ENCODE measurements at places on chromosomes 12 and 14.

GRCh38 chr14:75279153-75279762 lies 630 bp downstream of the FOS start:
- H3K27ac ChIP-seq = peak overlapping the region; percentile 96
- peak overlapping the region; percentile 69 for H3K4me3 ChIP-seq
- no peak for DNase-seq
- no peaks in the 10 kb centered on the region for H3K27me3 ChIP-seq

DNA sequence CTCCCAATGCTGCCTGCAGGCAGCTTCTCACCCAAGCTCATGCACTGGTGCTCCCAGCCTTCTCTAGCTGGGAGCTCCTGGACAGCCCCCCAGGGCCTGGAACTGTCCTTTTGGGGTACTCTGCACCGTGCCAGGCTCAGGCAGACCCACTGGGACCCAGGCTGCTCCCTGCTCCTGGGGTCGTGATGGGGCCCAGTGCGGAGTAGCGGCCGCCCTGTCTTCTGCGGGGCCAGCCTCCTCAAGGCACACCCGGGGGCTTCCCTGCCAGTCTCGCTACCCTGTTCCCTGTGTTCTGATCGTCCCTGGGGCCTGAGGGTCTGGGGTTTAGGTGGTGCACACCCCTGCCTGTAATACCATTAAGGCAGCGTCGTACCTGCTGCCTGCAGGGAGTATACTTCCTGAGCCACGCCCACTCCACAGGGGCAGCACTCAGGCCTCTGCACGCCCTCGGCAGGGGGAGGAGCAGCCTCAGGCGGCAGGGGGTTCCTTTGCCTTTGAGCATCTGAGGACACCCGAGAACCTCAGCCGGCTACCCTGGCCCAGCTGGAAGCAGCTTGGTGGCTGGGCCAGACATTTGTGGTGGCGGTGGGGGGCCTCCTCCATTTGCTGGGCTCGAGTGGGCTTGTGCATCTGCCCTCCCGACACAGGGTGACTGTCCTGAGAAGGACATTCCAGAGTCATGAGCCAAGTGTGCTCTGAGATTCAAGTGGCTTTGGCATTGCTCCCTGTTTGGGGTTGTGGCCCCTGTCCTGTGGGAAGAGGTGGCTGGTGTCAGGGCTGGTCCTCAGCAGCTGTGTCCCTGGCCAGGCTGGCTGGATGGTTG lies 9.2 kb upstream of the CRIP2 start:
- no peak overlapping the region for H3K4me3 ChIP-seq
- H3K4me1 ChIP-seq = peaks cover 55% of the 10 kb centered on the region
- H3K27ac ChIP-seq = no peak overlapping the region
- no peak for DNase-seq
- peaks cover 41% of the 10 kb centered on the region for H3K36me3 ChIP-seq

DNA sequence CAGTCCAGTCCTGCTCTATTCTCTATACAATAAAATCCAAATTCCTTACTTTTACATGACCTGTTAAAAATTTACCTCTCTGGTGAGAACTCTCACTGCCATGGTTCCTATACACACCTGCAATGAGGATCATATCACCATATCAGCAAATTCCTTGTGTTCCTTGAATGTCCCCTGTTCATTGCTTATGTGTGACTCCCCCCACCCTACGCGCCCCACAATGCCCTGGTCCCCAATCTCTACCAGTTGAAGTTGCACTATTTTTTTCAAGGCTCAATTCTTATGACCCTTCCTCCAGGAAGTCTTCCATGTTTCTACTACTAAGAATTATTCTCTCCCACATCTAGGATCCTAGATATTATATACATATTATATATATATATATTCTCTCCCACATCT lies 82.2 kb upstream of the NEDD1 start:
- H3K27me3 ChIP-seq = no peaks in the 10 kb centered on the region
- DNase-seq = no peak
- H3K36me3 ChIP-seq = no peaks in the 10 kb centered on the region
- no peak overlapping the region for H3K27ac ChIP-seq
- H3K4me1 ChIP-seq = no peaks in the 10 kb centered on the region
- H3K4me3 ChIP-seq = no peak overlapping the region

DNA sequence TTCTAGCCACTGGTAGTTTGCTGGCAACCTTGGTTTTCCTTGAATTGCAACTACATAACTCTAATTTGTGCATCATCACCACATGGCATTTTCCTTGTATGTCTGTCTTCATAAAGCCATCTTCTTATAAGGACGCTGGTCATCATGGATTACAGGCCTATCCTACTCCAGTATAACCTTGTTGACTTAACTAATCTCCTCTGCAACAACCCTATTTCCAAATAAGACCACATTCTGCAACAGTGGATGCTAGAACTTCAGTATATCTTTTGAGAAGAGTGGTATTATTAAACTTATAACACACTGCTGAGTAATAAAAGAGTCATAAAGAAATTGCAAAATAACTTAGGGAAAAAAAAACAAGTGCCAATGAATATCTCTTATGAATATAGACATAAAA lies 511.8 kb upstream of the FOXG1 start:
- H3K4me1 ChIP-seq = no peaks in the 10 kb centered on the region
- H3K27ac ChIP-seq = no peak overlapping the region
- no peaks in the 10 kb centered on the region for H3K27me3 ChIP-seq
- H3K36me3 ChIP-seq = no peaks in the 10 kb centered on the region

- H3K27me3 ChIP-seq = no peaks in the 10 kb centered on the region
- H3K4me1 ChIP-seq = peaks cover 6% of the 10 kb centered on the region
- DNase-seq = no peak
- no peak overlapping the region for H3K4me3 ChIP-seq
- no peak overlapping the region for H3K27ac ChIP-seq
These were observed 20.1 kb upstream of the TMED10 start for GRCh38 chr14:75196468-75196867.

GRCh38 chr14:44529026-44529425 lies 21.9 kb upstream of the FSCB start:
- no peak overlapping the region for H3K4me3 ChIP-seq
- no peak for DNase-seq
- no peaks in the 10 kb centered on the region for H3K36me3 ChIP-seq
- no peaks in the 10 kb centered on the region for H3K4me1 ChIP-seq
- H3K27ac ChIP-seq = no peak overlapping the region
- no peaks in the 10 kb centered on the region for H3K27me3 ChIP-seq

DNA sequence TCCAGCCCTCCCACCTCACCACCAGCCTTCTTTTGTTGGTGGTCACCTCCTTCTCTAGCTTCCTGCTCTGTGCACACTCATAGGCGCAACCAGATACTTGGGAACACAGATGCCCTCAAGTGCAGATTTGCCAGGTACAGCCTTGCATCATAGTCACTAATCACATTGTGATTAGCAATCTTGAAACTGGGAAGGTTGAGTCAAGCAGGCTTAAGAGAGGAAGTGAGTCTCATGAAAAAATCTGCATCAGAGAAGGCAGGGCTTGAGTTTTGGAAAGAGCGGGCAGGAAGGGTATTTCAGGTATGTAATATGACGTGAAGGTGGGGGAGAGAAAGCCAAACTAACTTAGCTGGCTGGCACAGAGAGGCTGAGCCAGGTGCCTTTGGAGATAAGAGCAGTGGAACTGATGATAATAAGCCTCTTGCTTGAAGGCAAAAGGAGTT lies 2.7 kb upstream of the RABGGTA start:
- DNase-seq = no peak
- no peak overlapping the region for H3K4me3 ChIP-seq
- no peaks in the 10 kb centered on the region for H3K27me3 ChIP-seq
- peaks cover 7% of the 10 kb centered on the region for H3K36me3 ChIP-seq

DNA sequence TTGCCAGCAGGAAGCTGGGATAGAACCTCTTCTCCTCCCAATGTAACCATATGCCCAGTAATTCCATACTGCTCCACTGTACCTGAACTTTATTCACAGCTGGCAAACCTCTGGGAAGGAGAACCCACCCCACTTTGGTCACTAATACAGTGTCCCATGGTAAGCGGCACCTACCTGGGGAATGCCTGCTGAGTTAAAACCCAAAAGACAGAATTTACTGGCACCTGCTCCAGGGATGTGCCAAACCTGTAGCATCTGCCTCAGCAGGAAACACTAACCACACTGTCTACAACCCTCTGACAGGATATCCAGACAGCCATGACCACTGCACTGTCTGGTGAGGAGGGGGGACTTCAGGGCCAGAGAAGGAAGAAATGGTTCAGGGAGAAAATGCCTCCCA lies 26.6 kb downstream of the DDX24 start:
- peak; percentile 66 for DNase-seq
- H3K36me3 ChIP-seq = peaks cover 100% of the 10 kb centered on the region
- no peak overlapping the region for H3K4me3 ChIP-seq
- no peak overlapping the region for H3K27ac ChIP-seq
- H3K4me1 ChIP-seq = peaks cover 23% of the 10 kb centered on the region

DNA sequence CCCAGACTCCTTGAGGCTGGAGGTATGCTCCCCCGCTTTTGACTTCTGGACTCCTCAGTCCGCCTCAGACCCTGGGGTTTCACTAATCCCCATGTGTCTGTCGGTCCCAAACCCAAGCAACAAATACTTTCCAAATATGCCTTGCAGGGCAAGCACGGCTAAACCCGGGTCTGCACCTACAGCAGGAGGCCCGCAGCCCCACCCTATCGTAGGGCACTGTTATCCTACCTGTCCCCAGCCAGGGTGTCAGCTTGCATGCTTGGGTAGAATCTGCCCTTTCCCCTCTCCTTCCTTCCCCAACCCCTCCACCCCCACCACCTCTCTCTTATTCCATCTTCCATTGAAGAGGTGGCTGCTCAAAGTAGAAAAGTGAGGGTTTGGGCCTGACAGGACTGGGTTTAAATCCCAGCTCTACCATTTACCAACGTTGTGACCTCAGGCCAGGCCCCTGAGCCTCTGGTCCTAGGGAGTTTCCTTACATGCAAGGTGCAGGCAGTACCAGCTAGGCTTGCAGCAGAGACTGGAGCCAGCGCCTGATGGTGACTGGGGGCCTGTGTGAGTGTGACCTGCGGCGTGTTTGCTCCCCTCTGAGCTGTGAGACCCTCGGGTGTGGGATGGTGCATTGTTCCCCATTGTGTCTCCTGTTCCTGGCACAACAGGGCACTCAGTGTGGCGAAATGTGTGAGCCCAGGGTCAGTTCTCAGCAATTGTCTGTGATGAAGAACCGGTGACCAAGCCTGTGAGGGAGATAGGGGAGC lies 11.2 kb upstream of the EML1 start:
- H3K27ac ChIP-seq = no peak overlapping the region
- H3K27me3 ChIP-seq = no peaks in the 10 kb centered on the region
- DNase-seq = no peak
- H3K4me1 ChIP-seq = peaks cover 9% of the 10 kb centered on the region

- H3K27me3 ChIP-seq = peaks cover 14% of the 10 kb centered on the region
- H3K4me1 ChIP-seq = peaks cover 39% of the 10 kb centered on the region
- DNase-seq = no peak
- H3K27ac ChIP-seq = peak overlapping the region; percentile 83
- H3K4me3 ChIP-seq = peak overlapping the region; percentile 88
- no peaks in the 10 kb centered on the region for H3K36me3 ChIP-seq
These were observed 1.3 kb upstream of the ST8SIA1 start for GRCh38 chr12:22335794-22336166.

- H3K4me1 ChIP-seq = peaks cover 18% of the 10 kb centered on the region
- no peak for DNase-seq
- no peaks in the 10 kb centered on the region for H3K27me3 ChIP-seq
- H3K27ac ChIP-seq = no peak overlapping the region
- no peak overlapping the region for H3K4me3 ChIP-seq
These were observed 103.0 kb downstream of the LIN7A start for GRCh38 chr12:80834724-80835123.

DNA sequence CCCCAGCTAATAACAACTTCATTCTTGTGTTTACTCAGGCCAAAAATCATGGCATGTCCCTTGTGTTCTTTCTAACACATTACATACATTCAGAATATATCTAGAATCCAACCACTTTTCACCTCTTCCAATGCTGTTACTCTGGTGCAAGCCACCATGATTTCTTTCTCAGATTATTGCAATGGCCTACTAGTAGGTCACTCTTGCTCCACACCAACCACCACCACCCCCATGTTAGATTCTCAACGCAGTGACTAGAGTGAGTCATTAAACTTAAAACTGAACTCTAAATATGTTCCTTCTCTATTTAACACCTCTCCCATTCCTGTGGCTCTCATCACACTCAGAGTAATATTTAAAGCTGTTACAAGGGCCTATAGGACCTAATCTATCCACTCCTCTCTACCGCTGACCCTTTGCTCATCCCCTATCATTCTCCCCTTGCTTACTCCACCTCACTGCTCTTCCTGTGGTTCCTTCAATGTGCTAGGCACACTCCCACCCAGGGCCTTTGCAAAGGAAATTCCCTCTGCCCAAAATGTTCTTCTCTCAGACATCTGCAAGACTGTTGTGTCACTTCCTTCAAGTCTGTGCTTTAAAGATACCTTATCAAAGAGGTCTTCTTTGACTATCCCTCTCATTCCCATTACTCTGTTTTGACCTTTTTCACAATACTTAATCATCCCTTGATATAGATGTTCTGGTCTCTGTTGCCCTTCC lies 6.6 kb downstream of the RTN1 start:
- H3K36me3 ChIP-seq = no peaks in the 10 kb centered on the region
- H3K27ac ChIP-seq = no peak overlapping the region
- H3K4me3 ChIP-seq = no peak overlapping the region
- no peak for DNase-seq

DNA sequence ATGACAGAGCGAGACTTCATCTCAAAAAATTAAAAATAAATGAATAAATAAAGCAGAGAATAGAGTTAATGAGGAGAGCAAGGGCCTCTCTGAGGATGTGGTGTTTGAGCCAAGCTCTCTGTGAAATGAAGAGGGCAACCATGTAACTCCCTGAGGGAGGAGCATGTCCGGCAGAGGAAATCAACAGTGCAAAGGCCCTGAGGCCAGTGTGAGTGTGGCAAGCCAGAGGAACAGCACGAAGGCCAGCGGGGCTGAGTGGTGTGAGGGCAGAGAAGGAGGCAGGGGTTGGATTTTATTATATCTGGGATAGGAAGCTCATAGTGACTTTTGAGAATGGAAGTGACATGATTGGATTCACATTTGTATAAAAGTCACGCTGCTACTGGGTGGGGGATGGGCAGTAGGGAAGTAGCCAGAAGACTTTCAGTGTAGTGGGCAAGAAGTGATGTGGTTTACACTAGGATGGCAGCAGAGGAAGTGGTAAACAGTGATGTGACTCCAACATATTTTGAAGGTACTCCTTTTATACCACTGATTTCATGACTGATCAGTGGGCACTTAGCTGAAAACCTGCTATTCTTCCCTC lies 10.3 kb upstream of the LRP1-AS start:
- H3K27me3 ChIP-seq = no peaks in the 10 kb centered on the region
- peaks cover 12% of the 10 kb centered on the region for H3K4me1 ChIP-seq
- H3K27ac ChIP-seq = peak overlapping the region; percentile 30

DNA sequence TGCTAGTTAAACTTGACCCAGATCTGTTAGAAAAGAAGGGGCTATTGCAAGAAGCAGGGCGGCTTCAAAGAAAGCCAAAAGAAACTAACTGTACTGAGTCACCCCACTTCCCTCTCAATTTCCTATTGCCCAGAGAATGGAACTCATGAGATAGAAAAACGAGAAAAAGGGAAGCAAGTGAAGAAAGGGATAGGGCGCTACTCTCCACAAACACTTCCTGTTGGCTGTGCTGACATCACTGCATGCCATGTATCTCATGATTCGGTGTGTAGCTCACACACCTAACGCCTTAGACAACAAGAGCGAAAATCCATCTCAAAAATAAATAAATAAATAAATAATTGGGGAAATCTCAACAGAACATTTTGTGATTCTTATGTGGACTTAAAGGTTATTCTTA lies 13.0 kb upstream of the P2RX4 start:
- no peaks in the 10 kb centered on the region for H3K27me3 ChIP-seq
- no peak overlapping the region for H3K4me3 ChIP-seq
- no peaks in the 10 kb centered on the region for H3K36me3 ChIP-seq
- DNase-seq = no peak

GRCh38 chr12:27477049-27477448 lies 30.5 kb downstream of the SMCO2 start:
- no peaks in the 10 kb centered on the region for H3K4me1 ChIP-seq
- no peak overlapping the region for H3K27ac ChIP-seq
- DNase-seq = no peak
- H3K36me3 ChIP-seq = no peaks in the 10 kb centered on the region
- no peaks in the 10 kb centered on the region for H3K27me3 ChIP-seq
